ENCODE measurements at places on chromosomes 1 and 21.
A peak's percentile ranks its signal among the peaks of the same experiment; 100 is the strongest.

- DNase-seq: peak; percentile 50
These were observed 495.6 kb upstream of the NEGR1 start for GRCh38 chr1:72777918-72778317.

DNA sequence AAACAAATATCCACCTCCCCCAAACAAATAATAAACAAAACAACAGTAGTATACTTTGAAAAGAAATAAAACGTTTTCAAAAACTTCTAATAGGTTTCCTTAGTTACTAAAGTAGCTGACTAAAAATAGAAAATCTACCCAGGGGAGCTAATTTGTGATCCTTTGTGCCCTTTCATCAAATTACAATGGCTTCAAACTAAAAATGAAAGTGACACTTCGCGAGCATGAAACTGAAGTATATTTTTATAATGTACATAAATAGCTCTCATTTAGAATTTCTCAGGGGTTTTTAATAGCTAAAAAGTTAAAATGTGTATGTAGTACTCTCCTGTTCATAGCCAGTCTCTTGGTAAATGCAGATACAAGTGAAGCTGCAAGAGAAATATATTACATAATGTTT is 78.4 kb downstream of the BRINP3 start:
- DNase-seq: no peak

DNA sequence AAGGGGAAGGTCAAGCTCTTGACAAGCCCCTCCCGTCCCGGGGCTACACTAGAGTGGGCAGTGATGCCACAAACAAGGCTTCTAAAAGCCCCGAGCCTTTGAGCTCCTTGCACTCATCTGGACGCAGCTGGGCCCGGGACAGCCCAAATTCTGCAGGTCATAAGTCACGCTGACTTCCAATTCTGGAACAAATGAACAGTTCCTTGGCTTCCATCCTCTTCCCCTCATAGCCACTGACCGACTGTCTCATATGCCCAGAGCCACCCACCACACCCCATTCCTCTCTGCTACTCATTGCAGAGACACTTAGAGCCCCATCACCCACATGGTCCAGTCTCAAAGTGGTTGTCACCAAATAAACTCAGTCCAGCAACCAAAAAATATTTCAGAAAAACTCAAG is 32.8 kb upstream of the PRELP start:
- no peak for DNase-seq

GRCh38 chr21:22710721-22711120 is 1712.5 kb downstream of the NCAM2 start:
- no peak for DNase-seq

DNA sequence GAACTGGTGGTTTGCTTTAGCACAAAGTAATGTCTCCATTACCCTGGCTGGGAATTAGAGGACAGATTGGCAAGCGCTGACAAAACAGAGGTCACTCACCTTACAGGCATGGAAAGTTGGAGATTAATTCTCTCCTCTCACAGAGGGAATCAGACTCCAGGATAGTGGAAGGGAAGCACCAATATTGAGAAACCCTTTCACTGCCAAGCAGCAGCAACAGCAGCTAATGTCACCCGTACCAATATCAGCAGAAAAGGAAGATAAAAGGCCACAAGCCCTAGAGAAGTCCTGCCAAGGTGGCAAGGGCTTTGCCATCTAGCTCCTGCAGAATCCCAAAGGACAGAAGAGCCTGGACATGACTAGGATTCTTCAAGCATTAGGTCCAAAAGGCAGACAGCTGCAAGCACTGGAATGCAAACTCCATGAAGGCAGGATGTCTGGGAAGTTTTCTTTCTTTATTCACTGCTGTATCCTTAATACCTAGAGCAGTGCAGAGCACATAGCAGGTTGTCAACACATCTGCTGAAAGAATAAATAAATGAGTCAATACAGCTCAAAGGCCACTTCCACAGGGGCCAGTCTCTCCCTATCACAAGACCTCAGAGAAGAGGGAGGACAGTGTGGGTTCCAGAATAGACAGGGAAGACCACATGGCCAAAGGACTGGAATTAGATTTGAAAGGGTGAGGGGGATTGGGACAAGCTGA is 57.2 kb downstream of the ERI3 start:
- DNase-seq: no peak

DNA sequence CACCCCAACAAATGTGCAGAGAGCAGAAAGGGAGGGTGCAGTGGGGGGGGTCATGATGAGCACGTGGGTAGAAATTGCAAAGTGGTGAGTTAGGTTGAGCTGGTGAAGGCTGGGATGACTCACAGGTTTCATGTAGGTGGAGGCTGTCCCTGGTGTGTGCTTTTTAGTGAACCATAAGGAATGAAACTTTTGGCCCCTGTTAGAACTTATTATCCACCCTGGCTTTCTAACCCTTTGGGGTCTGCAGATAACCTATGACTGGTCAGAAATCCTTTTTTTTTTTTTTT is 46.9 kb downstream of the DOP1B start:
- no peak for DNase-seq

- no peak for DNase-seq
These were observed 27.9 kb downstream of the FAAP20 start for GRCh38 chr1:2166695-2167094.

DNA sequence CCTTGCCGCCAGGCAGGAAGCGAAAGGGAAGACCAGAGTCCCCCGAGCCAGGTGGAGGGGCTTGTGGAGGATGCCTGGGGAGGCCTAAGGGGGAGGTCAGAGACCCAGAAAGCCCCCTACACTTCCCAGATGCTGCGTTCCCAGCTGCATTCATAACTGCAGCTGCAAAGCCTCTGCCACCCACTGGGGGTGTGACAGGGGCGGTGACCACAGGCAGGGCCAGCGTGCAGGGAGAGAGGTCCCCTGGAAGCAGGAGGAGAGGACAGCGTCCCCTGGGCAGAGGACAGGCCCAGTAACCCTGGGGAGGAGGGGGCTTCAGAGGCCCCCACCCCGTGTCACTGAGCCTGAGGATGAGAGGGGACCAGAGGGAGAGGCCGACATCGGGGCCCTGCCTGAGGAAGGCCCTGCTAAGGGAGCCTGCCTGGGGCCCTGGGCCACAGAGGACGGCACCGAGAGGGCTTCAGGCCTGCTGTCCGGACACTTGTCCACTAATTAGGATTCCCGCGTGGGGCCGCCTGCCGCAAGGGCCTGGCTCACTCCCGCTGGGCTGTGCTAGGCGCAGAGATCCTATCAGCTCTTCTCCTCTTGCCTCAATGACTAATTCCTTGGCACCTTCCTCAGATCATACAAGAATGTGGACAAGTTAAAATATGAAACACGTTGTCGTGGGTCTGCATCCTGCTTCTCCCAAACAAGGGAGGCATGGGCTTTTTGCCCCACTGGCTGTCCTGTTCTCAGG is 49.1 kb upstream of the CCDC27 start:
- DNase-seq: no peak

GRCh38 chr1:1032424-1032823 is 12.5 kb downstream of the AGRN start:
- no peak for DNase-seq
